ENCODE measurements at places on chromosomes 7 and 10. TPM values are rescaled to one million over a fixed set of nuclear protein-coding genes. Genes with fewer than 3 reads are reported as not detected.

NXPH1 gene
- not detected for polyA plus RNA-seq

- DNase-seq, result no peak
Observed at GRCh38 chr7:149529136-149529718, 31.6 kb upstream of the ZNF746 start.

- DNase-seq, result no peak
Observed at GRCh38 chr10:110151467-110151866, 55.9 kb upstream of the MXI1 start.

ACSM6 gene
- 0.04 TPM for polyA plus RNA-seq

DNA sequence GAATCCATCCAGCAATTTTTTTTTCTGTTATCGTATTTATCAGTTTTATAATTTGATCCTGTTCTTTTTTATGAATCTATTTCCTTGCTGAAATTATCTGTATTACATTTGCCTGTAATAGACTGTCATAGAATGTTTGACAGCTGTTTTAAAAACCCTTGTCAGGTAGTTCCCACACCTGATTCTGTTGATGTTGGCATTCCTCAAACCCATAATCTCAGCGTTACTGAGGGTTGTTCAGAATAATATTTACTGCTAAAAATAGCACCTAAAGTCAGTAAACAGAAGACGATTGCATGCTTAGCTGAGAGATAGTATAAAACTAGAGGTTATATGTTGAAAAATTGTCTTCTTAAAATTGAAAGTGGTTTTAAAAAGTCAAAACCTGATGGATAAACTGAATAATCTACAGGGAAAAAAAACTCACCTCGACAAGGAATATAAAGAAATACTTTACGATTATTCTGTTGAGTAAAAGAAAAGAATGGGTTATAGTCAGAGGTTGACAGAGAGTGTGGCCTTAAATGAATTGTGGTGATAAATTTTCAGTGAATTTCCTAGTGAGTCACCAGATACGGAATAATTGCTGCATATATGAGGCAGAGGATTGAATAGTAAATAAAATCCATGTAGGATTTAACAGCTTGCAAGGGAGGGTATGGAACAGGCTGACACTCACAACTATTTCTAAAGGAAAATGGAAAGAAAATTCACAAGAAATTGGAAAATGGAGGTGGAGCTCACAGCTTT lies 824.1 kb upstream of the IGFBP3 start:
- DNase-seq, result no peak

GRCh38 chr7:120996988-120997345 lies 8.5 kb downstream of the CPED1 start:
- DNase-seq, result no peak

CC2D2B gene
- 0.10 TPM for polyA plus RNA-seq

DNA sequence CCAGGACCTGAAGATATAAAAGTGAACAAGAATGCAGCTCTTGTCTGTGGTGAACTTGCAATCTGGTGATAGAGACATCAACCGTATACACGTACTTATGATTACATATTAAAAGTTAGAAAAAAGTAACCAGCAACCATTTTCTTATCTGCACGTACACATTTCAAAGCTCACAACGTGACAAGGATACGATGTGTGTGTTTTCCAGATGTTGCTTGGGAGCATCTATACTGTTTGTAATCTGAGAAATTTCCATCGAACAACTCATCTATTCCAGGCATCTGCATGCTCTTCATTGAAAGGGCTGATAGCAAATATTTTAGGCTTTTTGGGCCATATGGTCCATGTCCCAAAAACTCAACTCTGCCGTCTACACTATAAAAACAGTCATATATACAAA lies 23.3 kb downstream of the MALRD1 start:
- no peak for DNase-seq

DNA sequence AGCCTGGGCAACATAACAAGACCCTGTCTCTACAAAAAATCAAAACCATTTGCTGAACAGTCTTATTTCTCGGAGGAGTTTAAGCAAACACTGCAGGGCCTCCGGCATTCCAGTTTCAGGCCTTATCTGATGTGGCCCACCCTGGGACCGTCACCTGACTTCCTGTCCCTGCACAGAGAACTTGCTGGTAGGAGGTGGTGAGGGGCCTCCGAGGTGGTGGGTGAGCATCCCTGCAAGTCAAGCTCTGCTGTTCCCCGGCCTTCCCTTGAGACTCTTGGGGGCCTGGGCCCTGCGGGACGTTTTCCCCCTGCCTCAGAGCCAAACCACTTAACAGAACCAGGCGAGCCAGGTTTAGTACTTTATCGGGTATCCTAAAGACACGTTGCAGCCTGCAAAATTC lies 44.5 kb upstream of the AP5Z1 start:
- no peak for DNase-seq

- DNase-seq, result no peak
Observed at GRCh38 chr10:48205918-48206317, 68.6 kb downstream of the FRMPD2 start.

DNA sequence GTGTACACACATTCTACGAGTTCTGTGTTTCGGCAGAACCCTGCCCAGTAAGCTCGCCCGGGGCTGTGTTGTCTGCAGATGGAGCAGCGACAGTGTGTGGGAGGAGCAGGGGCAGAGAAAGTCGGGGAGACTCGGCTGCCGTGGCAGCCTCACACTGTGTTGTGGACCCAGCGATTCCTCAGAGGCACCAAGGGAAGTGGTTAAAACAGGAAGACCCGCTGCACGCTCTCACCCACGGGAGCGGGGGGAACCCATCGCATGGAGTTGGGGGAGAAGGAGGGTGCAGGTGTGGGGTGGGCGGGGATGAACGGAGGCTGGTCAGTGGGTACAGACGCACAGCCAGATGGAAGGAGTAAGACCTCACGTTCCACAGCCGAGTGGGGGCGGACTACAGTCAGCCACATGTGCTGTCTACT lies 250.2 kb downstream of the ELFN1 start:
- DNase-seq, result no peak

- DNase-seq, result no peak
Observed at GRCh38 chr10:126208726-126209302, 179.5 kb downstream of the ADAM12 start.

- DNase-seq, result no peak
Observed at GRCh38 chr7:44470135-44470479, 20.4 kb downstream of the NUDCD3 start.

DNA sequence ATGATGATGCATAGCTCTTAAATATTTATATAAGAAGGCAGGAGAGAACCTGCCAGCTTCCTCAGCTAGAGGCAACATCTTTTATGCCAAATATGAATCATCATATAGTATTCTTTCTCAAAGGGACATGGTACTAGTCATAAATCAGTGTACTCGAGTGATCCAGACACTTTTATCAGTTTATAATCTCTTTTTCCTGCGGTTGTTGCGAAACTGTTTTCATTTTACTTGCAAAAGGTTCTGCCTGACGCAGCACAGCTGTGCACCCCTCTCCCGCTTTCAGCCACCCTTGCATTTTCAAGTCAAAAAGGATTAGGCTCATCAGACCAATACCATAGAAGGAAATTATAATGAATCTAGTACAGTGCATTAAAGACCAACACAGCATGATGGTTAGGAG lies 332.3 kb upstream of the PRKCQ start:
- DNase-seq, result peak; percentile 38

DNA sequence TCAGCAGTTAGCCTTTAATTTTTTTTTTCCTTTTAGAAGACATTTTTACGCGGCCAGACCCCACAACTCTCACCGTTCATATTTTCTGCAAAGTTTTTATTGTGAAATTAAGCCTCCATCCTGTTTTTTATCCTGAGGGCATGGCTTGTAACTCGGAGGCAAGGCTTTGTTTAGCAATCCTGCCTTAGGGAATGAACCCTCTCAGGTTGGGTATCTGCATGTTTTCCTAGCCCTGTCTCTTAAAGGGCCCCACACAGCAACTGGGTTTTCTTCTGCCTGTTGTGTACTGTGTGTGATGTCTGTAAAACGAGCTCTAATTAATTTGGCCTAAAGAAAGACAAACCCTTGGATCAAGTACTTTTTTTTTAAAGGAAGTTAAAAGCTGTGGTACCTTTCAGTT lies 130.2 kb upstream of the COBL start:
- DNase-seq, result no peak

ABCB1 gene
- 0.23 TPM for polyA plus RNA-seq

PRDX3 gene
- polyA plus RNA-seq, result 304 TPM

- no peak for DNase-seq
Observed at GRCh38 chr10:287814-288213, 152.6 kb downstream of the ZMYND11 start.

- no peak for DNase-seq
Observed at GRCh38 chr10:97006364-97006763, 174.3 kb downstream of the LCOR start.

- DNase-seq, result no peak
Observed at GRCh38 chr10:71603150-71603549, 116.4 kb downstream of the C10orf105 start.

DNA sequence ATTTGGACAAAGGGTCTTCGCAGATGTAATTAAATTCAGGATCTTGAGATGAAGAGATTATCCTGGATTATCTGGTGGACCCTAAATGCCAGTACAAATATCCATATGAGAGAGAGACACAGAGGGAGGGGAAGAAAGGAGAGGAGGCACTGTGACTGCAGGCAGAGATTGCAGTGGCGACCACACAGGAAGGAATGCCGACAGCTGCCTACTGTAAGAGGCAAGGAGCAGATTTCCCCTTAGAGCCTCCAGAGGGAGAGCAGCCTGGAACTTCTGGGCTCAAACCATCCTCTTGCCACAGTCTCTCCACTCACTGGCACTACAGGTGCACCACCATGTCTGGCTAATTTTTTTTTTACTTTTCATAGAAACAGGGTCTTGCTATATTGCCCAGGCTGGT lies 152.3 kb downstream of the SDK1 start:
- no peak for DNase-seq

BAG3 gene
- 26.2 TPM for polyA plus RNA-seq

DPP6 gene
- not detected for polyA plus RNA-seq

DNA sequence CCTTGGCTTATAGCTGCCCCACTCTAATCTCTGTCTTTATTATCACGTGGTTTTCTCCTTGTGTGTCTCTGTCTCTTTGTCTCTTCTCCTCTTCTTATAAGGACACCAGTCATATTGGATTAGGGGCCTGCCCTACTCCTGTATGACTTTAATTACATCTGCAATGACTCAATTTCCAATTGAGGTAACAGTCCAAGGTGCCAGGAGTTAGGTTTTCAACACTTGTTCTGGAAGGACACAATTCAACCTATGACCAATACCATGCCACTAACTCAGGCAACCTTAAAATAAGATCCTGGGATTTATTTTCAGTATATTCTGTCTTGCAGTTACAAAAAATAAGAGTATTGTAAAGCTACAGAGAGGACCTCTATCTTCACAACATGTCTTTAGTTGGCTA lies 21.6 kb upstream of the MET start:
- no peak for DNase-seq

GRCh38 chr10:70588255-70588654 lies 14.3 kb downstream of the PRF1 start:
- DNase-seq, result no peak

DNA sequence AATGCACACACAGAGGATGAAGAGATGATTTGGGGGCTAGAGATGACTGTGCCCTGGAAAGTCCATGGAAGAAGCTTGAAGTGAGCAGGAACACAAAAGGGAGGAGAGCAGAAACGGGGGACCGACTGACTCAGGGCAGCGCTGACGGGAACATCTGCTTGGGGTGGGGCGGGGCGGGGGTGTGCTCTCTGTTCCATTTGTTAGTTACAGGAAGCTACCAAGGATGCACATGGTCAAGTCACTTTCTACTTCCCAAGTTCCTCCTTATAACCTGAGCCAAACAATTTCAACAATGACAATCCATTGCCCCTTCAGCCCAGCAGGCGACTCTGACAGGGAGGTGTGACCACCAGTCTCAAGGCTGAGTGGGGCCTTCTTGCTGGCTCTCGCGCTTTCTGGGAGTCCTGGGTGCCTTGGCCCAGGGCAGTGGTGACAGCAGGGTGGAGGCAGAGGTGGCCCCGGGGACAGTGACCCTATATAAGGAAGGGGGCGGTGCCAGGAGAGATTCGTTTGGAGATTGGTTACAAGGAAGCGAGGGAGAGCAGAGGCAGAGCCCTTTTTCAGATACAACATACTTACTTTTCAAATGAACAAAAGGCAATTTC lies 39.6 kb downstream of the CLEC2L start:
- no peak for DNase-seq

TMEM270 gene
- polyA plus RNA-seq, result not detected

- DNase-seq, result peak; percentile 63
Observed at GRCh38 chr7:54788664-54789063, 29.7 kb upstream of the SEC61G start.

- peak; percentile 66 for DNase-seq
Observed at GRCh38 chr7:69367780-69368179, 230.5 kb upstream of the AUTS2 start.

- DNase-seq, result no peak
Observed at GRCh38 chr7:44150966-44151941, 10.1 kb upstream of the MYL7 start.

Measured in keratinocyte (primary cell).